ENCODE measurements at places on chromosomes 13 and 19.
A peak's percentile ranks its signal among the peaks of the same experiment; 100 is the strongest.

DNA sequence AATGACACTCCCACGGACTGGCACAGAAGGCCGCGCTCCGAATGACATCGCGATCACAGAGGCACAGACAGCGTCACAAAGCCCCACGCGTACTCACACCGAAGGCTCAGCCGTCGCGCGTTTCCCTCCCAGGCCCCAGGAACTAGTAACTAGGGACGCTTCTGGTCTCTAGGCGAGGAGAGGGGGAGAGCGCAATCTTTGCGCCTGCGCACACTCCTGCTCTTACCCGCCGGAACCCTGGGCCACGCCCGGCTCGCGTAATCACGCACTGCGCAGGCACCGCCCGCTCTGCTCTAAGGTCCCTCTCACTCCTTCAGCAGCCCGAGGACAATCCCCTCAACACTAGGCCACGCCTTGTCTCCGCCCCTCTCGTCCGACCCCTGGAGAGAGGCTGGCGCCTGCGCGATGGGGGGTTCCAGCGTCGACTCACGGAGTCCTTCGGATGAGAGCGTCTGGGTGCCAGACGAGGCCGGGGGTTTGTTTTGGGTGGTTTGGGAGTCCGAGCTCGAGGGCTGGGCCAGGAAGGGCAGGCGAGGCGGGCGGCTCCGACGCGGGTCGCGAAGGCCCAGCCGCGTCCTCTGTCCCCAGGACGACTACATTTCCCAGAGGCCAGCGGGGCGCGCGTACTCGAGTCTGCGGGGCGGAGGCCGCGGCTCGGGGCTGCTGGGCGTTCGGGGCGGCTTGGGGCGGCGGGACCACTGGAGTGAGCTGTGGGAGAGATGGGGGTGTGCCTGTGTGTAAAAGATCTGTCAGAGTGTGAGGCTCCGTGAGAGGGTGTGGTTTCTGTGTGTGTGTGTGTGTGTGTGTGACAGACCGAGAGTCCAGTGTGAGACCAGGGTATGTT is at the start of gene ZNF471:
Gene ZNF471, plus strand, starts transcription at position 410 of the 844 bp plus-strand sequence. CDS start 3,717 bp downstream, outside the sequence.
- no peaks in the 10 kb centered on the region for H3K36me3 ChIP-seq
- DNase-seq = peak; percentile 96
- H3K27ac ChIP-seq = peak within 1 kb of the TSS; percentile 99
- H3K4me1 ChIP-seq = no peaks in the 10 kb centered on the region

GRCh38 chr19:50894478-50895356 is 16.5 kb downstream of the KLK4 start:
- no peak overlapping the region for H3K27ac ChIP-seq
- H3K4me3 ChIP-seq = no peak overlapping the region
- peaks cover 11% of the 10 kb centered on the region for H3K27me3 ChIP-seq
- H3K4me1 ChIP-seq = no peaks in the 10 kb centered on the region

- DNase-seq = peak; percentile 4
- no peak overlapping the region for H3K27ac ChIP-seq
- no peaks in the 10 kb centered on the region for H3K4me1 ChIP-seq
- no peak overlapping the region for H3K4me3 ChIP-seq
- H3K27me3 ChIP-seq = no peaks in the 10 kb centered on the region
Observed at GRCh38 chr19:18261474-18261873, 12.8 kb downstream of the IQCN start.

- no peaks in the 10 kb centered on the region for H3K36me3 ChIP-seq
- no peaks in the 10 kb centered on the region for H3K4me1 ChIP-seq
- no peak for DNase-seq
- H3K27ac ChIP-seq = no peak overlapping the region
Observed at GRCh38 chr13:47142105-47142504, 245.3 kb upstream of the HTR2A start.

- no peaks in the 10 kb centered on the region for H3K4me1 ChIP-seq
- H3K4me3 ChIP-seq = no peak overlapping the region
- no peaks in the 10 kb centered on the region for H3K36me3 ChIP-seq
- DNase-seq = no peak
- H3K27ac ChIP-seq = no peak overlapping the region
Observed at GRCh38 chr13:31631071-31631470, 108.3 kb upstream of the RXFP2 start.

- no peaks in the 10 kb centered on the region for H3K27me3 ChIP-seq
- no peaks in the 10 kb centered on the region for H3K4me1 ChIP-seq
- H3K4me3 ChIP-seq = no peak overlapping the region
- no peaks in the 10 kb centered on the region for H3K36me3 ChIP-seq
Observed at GRCh38 chr13:20873348-20873747, 29.2 kb downstream of the XPO4 start.

- DNase-seq = no peak
- no peaks in the 10 kb centered on the region for H3K4me1 ChIP-seq
- no peaks in the 10 kb centered on the region for H3K27me3 ChIP-seq
- H3K36me3 ChIP-seq = no peaks in the 10 kb centered on the region
- H3K4me3 ChIP-seq = no peak overlapping the region
Observed at GRCh38 chr13:72431981-72432682, 295.3 kb downstream of the MZT1 start.

GRCh38 chr19:33329736-33330135 is 27.4 kb upstream of the CEBPA start:
- peaks cover 8% of the 10 kb centered on the region for H3K4me1 ChIP-seq
- H3K36me3 ChIP-seq = no peaks in the 10 kb centered on the region
- no peaks in the 10 kb centered on the region for H3K27me3 ChIP-seq
- no peak for DNase-seq
- H3K27ac ChIP-seq = no peak overlapping the region
- no peak overlapping the region for H3K4me3 ChIP-seq

- peaks cover 25% of the 10 kb centered on the region for H3K27me3 ChIP-seq
- peak; percentile 90 for DNase-seq
Observed at GRCh38 chr19:17830567-17831418, 9.5 kb upstream of the INSL3 start.

GRCh38 chr19:37992761-37993160 is 85.8 kb downstream of the SIPA1L3 start:
- no peaks in the 10 kb centered on the region for H3K27me3 ChIP-seq
- no peak overlapping the region for H3K4me3 ChIP-seq

DNA sequence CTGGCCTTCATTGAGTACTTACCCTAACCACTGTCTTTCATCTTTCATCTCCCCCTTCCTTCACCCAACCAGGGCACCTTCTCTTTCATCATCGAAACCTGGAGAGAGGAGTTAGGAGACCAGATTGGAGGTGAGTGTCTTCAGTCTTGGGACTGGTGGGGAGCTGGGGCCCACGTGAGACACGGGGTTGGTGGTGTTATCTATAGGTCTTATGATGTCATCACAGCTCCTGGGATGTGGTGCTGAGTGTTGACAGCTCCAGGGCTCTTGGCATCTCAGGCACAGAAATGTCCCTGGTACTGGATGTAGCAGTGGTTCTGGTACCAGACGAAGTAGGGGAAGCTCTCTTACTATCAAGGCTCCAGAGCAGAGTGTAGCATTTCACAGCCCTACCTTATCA is 1.8 kb downstream of the DLL3 start:
- H3K27me3 ChIP-seq = peaks cover 73% of the 10 kb centered on the region
- DNase-seq = no peak
- H3K4me1 ChIP-seq = peaks cover 12% of the 10 kb centered on the region
- no peak overlapping the region for H3K27ac ChIP-seq
- H3K36me3 ChIP-seq = no peaks in the 10 kb centered on the region

DNA sequence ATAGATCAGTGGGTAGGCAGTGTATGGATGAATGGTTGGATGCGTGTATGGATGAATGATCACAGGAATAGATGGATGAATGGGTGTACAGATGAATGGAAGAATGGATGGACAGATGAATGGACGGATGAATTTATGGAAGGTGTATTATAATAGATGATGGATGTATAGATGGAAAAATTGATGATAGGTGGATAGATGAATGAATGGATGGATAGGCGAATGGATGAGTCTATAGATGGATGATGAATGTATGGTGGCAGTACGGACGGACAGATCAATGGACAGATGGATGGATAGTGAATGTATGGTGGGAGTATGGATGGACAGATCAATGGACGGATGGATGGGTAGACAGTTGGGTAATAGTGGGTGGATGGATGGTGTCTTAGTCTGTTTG is 49.0 kb upstream of the ONECUT3 start:
- H3K36me3 ChIP-seq = no peaks in the 10 kb centered on the region
- H3K4me3 ChIP-seq = no peak overlapping the region
- peaks cover 23% of the 10 kb centered on the region for H3K27me3 ChIP-seq
- no peaks in the 10 kb centered on the region for H3K4me1 ChIP-seq

DNA sequence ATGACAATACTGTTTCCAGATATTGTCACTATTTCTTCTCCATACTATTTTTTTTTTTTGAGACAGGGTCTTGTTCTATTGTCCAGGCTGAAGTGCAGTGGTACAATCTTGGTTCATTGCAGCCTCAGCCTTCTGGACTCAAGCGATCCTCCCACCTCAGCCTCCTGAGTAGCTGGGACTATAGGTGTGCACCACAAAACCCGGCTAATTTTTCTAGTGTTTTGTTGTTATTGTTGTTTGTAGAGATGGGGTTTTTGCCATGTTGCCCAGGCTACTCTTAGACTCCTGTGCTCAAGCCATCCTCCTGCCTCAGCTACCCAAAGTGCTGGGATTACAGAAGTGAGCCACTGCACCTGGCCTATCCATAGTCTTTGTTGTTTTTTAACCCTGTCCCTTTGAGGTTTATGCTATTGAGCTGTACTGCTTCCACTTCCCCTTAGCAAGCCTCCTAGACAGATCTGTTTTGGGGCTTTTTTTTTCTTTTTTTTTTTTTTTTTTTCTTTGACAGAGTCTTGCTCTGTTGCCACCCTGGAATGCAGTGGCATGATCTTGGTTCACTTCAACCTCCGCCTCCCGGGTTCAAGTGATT is 27.6 kb upstream of the MAP3K10 start:
- no peaks in the 10 kb centered on the region for H3K4me1 ChIP-seq
- no peaks in the 10 kb centered on the region for H3K36me3 ChIP-seq
- no peaks in the 10 kb centered on the region for H3K27me3 ChIP-seq
- H3K4me3 ChIP-seq = no peak overlapping the region
- no peak overlapping the region for H3K27ac ChIP-seq

- no peaks in the 10 kb centered on the region for H3K36me3 ChIP-seq
- no peaks in the 10 kb centered on the region for H3K4me1 ChIP-seq
- no peak overlapping the region for H3K4me3 ChIP-seq
- no peak for DNase-seq
Observed at GRCh38 chr13:66508153-66508909, 721.8 kb downstream of the PCDH9 start.

GRCh38 chr19:9885077-9885552 is 50.0 kb downstream of the PIN1 start:
- H3K36me3 ChIP-seq = no peaks in the 10 kb centered on the region
- H3K4me1 ChIP-seq = no peaks in the 10 kb centered on the region
- H3K27me3 ChIP-seq = no peaks in the 10 kb centered on the region
- DNase-seq = peak; percentile 29
- H3K4me3 ChIP-seq = no peak overlapping the region
- no peak overlapping the region for H3K27ac ChIP-seq

GRCh38 chr19:5718579-5719273 is 1.2 kb downstream of the LONP1 start:
- peak; percentile 70 for DNase-seq
- peaks cover 13% of the 10 kb centered on the region for H3K4me1 ChIP-seq
- H3K36me3 ChIP-seq = no peaks in the 10 kb centered on the region
- H3K27me3 ChIP-seq = no peaks in the 10 kb centered on the region
- H3K4me3 ChIP-seq = peak overlapping the region; percentile 69

DNA sequence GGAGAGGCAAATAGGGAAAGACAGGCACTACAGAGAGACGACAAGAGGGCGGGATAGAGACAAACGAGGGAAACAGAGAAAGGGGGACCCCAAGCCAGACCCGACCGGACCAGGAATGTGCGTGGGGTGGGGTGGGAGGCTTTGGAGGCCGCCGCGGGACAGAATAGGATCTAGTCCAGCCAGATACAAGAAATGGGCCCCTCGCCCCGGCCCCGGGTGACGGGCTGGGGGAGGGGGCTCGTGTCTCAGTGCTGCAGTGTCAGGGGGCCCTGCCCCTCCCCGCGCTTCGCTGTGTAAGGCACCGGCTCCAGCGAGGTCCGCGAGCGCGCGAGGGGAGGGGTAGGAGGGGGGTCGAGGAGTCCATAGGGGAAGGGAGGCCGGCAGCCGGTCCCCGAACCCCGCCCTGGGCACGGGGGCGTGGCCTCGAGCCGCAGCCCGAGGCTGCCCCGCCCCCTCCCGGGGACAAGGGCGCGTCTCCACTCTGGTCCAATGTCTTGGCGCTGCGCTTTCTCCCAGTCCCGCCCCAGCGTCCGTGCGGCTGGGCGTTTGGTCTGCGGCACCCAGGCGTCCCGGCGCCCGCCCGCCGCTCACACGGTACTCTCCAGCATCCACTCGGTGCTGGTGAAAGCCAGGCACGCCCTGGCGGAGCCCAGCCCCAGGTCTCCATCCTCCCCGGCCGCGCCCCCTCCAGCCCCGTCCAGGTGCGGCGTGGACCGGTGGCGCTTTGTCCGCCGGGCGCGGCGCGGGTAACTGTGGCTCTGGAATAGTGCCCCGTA is 11.0 kb downstream of the IFNL1 start:
- peak overlapping the region; percentile 80 for H3K27ac ChIP-seq
- H3K4me3 ChIP-seq = peak overlapping the region; percentile 22
- DNase-seq = peak; percentile 89
- H3K27me3 ChIP-seq = peaks cover 13% of the 10 kb centered on the region
- H3K36me3 ChIP-seq = no peaks in the 10 kb centered on the region

DNA sequence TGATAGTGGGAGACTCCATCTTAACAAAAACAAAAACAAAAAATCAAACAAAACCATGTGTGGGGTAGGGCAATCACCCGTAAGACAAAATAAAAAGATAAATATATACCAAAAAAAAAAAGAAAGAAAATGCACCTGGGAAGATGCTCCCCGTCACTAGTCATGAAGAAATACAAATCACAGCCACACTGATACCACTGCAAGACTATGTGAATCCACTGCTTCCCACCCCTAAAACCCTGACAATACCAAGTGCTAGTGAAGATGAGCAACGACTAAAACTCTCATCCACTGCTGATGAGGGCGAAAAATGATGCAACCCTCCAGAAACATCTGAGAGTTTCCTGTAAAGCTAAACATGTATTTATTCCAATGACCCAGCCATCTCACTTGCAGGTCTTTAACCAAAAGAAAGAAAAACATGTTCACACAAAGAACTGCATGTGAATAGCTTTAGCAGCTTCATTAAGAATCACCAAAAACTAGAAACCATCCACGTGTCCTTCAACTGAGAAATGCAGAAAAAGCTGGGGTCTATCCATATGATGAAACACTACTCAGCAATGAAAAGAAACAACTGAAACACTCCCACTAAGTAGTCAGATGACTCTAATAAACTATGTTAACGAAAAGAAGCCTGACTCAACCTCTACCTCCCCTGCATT is 31.7 kb downstream of the BRD4 start:
- H3K4me3 ChIP-seq = no peak overlapping the region
- no peaks in the 10 kb centered on the region for H3K27me3 ChIP-seq
- H3K36me3 ChIP-seq = no peaks in the 10 kb centered on the region
- peaks cover 58% of the 10 kb centered on the region for H3K4me1 ChIP-seq
- peak overlapping the region; percentile 76 for H3K27ac ChIP-seq

GRCh38 chr19:17865364-17866311 is 5.9 kb downstream of the RPL18A start:
- DNase-seq = peak; percentile 63
- no peak overlapping the region for H3K27ac ChIP-seq
- H3K36me3 ChIP-seq = no peaks in the 10 kb centered on the region
- H3K4me3 ChIP-seq = no peak overlapping the region
- H3K4me1 ChIP-seq = peaks cover 10% of the 10 kb centered on the region

DNA sequence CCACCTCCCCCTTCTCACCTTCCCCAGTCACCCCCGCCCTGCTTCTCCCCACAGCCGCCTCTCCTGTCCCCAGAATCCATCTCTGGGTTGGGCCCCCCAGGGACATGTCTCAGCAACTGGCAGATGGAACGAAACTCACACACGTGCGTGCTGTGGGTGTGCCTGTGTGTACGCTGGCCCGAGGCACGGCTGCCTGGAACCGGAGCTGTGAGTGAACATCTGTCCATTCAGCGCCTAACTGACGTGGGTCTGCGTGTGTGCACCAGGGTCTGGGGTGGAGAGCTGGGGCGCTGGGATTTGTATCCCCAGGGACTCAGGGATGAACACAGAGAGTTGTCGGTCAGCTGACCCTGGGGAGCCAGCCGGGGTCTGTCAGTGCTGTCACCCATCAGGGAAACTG is 752 bp upstream of the HAS1 start:
- no peak for DNase-seq
- no peak overlapping the region for H3K27ac ChIP-seq
- peaks cover 32% of the 10 kb centered on the region for H3K27me3 ChIP-seq
